Stimulated activated CD8-positive, alpha-beta memory T cell treated with anti-CD3 and anti-CD28 coated beads, Interleukin-7, amount 100 ng/mL, for 48 hours (primary cell): ENCODE measurements at places on chromosomes 1 and 21.

DNA sequence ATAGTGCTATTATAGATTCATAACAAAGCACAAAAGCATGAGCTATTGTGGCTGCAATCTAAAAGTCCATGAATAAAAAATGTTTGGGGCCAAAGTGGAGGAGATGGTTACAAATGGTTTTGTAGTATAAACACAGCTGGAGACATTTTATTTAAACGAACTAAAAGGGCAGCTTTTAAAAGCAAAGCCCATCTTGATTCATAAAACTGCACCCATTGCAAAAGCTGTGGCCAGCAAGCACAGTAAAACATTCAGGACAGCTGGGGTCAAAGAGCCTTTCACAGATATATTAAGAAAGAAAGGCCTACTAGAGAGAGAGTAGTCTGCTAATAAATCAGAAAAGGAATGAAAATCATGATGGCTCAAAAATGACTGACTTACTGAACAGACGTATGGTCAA is 520.8 kb downstream of the NUF2 start:
- DNase-seq, result no peak

GRCh38 chr1:172906778-172907592 is 143.8 kb downstream of the TNFSF18 start:
- no peak for DNase-seq

DNA sequence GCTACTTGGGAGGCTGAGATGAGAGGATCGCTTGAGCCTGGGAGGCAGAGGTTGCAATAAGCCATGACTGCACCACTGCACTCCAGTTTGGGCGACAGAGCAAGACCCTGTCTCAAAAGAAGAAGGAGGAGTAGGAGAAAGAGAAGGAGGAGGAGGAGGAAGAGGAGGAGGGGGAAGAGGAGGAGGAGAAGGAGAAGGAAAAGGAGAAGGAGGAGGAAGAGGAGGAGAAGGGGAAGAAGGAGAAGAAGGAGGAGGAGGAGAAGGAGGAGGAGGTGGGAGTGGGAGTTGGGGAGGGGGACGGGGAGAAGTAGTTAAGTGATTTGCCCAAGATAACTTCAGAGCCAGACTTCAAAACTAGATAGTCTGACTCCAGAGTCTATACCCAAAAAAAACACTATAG is 55.5 kb upstream of the FOXD3 start:
- no peak for DNase-seq

DNA sequence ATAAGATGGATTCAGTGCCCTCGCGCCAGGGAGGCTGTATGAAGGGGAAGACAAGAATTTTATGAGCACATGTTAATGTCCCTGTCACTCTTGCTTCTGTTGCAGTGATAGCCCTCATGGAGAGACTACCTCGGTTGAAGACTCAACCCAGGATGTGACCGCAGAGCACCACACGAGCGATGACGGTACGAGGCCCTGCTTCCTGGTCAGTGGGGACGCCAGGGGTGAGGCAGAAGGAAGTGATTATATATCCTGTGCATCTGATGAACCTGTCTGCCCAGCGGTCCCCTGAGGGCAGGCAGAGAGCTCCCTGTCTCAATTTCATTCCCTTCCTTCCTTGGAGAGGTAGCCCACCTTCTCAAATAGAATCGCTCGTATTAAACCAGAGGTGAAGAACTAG is 20.0 kb upstream of the IKBKE start:
- no peak for DNase-seq

GRCh38 chr1:54174106-54174505 is 21.3 kb upstream of the CDCP2 start:
- DNase-seq, result no peak

DNA sequence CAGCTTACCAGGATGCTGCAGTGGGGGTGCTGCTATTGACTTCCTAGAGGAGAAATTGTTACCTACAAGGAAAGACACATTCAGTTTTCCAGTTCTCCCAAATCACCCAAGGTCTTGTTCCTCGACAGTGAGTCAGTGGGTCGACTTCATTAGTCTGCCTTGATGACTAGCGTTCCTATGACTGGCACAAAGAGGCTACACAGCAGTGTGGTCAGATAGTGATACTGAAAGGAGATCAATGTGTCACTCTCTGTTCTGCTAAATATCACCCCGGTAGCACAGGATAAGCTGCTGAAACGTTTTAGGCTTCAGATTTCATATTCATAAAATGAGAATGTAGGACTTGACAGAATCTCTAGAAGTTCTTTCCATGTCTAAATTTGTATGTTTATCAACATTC is 357.4 kb downstream of the LMX1A start:
- no peak for DNase-seq

DNA sequence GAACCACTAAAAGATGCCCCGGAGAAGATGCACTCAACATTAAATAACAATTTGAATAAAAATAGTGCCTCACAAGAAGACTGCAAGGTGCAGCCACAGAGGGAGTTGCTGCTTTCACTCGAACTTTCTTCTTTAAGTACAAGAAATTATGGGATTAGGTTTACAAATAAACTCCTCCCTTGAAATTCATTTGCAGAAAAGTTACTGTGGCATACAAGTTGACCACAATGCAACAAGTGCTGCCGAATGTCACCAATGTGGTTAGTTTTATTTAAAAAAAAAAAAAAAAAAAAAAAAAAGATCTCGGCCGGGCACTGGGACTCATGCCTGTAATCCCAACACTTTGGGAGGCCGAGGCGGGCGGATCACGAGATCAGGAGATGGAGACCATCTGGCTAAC is 76.8 kb upstream of the RAB4A start:
- no peak for DNase-seq

DNA sequence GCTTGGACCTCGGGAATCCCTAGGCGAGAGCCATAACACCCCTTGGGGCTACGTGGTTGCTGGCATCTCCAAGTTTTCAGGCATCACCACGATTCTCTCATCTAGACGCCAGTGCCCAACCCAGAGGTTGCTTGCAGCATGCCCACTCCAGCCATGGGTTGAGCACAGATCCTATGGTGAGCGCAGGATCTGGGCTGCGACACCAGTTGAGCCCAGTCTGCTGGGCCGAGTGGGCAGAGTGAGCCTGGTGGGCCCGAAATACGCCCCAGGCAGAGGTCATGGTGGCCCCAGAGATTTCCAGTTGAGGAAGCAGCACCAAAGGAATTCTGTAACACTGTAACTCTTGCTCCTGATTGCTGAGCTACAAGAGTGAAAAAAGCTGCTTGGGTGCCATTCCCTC is 46.1 kb upstream of the GRIK1 start:
- DNase-seq, result no peak

- DNase-seq, result no peak
Measured at GRCh38 chr1:80048716-80049115, 1042.2 kb upstream of the ADGRL4 start.

DNA sequence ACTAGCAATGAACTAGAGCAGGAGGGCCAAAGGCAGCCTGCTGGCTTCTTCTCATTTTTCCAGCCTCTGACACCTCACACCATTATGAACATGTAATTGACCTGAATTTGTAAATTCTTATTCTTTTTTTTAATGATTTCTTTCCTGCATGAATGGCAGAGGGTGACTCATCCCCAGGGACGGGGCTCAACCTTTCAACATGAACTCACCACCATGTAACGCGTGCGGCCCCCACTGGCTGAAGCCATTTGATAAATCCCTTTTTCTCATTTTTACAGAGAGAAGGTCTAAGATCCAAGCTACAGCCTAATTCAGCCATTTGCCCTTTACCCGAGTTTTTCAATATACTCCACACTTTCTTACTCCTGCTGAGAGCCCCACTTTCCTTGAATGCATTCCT is 9.3 kb upstream of the ETS2 start:
- no peak for DNase-seq

DNA sequence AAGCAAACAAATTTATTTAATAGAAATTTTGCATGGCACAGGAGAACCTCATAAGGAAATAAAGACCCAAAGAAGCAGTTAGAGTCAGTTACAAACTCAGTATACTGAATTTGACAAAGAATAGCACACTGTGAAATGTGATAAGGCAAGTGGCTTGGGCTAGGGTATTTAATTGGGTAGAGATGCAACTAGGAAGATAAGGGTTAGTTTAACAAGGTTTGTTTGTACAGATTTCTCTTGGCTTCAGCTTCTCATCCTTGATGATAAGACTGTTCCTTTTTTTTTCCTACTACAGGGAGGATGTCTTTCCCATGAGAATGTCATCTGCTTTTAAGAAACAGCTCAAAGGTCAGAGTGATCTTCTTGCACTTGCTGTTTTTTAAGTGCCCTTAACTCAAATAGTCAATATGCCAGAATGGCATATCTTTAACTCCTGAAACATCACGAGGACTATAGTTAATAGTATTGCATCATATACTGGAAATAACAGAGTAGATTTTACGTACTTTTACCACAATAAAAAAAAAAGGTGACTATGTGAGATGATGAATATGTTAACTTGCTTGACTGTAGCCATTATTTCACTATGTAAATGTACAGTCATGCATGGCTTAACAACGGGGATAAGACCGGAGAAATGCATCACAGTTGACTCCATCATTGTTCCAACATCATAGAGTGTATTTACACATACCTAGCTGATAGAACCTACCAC is 9.2 kb upstream of the TRAF3IP3 start:
- no peak for DNase-seq

GRCh38 chr21:42340187-42341050 is 10.4 kb downstream of the TFF2 start:
- DNase-seq, result no peak

DNA sequence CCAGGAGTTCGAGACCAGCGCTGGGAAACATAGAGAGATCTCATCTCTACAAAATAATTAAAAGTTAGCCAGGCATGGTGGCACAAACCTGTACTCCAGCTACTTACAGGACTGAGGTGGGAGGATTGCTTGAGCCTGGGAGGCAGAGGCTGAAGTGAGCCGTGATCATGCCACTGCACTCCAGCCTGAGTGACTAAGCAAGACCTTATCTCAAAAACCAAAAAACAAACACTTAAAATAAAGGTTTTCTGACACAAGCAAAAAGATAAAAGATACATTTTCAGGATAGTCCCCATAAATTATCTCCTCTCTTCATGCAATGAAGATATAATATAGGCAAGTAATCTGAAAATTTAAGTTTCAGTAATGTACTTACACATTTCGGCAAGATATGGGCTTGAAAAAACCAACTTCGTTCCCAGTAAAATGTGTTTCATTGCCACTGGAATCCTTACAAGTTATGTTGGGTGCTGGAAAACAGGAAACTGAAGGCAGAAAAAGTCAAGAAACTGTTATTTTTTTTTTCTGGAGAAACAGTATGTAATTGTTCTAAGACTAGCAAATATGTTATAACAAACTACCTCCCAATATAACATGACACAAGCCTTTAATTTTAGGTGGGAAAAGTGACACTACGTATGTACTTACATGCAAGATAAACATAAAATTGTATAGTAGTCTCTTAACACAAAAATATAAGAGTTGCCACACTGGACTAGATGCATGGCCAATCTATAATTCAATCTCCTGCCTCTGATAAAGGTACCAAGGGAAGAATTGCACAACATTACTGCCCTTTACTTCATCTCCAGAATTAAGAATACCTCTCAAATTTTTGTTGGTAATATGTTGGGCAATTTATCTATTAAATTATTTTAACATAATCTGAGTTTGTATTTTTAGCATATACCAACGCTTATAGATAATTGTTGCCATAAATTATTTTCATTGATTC is 15.7 kb downstream of the TM2D1 start:
- DNase-seq, result no peak

GRCh38 chr1:39980555-39981313 is 25.8 kb downstream of the MFSD2A start:
- no peak for DNase-seq

DNA sequence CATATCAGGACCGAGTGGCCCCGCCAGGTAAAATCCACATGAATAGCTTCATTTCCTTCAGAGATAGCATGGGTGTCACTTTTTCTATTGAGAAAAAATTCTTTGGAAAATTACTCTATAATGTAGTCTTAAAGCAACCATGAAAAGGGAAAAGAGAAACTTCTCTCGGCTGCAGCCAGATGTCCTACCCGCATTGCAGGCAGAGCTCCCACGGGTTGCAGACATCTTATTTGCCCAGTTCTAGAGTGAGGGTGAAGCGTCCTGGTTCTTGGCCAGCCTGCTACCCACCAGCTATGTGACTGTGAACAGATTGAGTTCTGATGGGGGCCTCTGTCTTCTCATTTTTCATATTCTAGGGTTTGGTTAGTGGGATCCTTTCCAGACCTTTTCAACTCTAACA is 5.0 kb downstream of the ATP1B1 start:
- DNase-seq, result no peak

DNA sequence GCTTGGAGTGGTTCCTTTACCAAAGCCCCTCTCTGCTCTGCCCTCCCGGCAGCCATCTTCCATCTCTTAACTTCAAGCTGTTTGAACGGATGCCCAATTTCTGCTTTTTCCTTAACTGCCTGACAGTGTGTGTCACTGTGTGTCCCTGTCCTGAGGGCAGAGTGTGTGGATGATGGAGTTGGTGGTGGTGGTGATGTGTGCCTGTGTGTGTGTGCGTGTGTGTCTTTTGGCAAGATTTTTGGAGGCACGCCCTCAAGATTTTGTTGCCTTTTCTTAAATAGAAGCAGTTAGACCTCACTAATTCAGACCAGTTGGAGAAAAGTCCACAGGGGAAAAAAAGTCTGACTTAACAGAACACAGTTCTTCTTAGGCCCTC is 30.3 kb downstream of the SERTAD4 start:
- DNase-seq, result no peak

- DNase-seq, result no peak
Measured at GRCh38 chr1:156801409-156802121, 15.1 kb downstream of the SH2D2A start.

GRCh38 chr1:27959792-27960603 is at the start of gene XKR8:
Gene XKR8 (plus strand): TSS chr1:27959973. CDS start chr1:27960070, 97 bp downstream.
- DNase-seq, result peak; percentile 66

DNA sequence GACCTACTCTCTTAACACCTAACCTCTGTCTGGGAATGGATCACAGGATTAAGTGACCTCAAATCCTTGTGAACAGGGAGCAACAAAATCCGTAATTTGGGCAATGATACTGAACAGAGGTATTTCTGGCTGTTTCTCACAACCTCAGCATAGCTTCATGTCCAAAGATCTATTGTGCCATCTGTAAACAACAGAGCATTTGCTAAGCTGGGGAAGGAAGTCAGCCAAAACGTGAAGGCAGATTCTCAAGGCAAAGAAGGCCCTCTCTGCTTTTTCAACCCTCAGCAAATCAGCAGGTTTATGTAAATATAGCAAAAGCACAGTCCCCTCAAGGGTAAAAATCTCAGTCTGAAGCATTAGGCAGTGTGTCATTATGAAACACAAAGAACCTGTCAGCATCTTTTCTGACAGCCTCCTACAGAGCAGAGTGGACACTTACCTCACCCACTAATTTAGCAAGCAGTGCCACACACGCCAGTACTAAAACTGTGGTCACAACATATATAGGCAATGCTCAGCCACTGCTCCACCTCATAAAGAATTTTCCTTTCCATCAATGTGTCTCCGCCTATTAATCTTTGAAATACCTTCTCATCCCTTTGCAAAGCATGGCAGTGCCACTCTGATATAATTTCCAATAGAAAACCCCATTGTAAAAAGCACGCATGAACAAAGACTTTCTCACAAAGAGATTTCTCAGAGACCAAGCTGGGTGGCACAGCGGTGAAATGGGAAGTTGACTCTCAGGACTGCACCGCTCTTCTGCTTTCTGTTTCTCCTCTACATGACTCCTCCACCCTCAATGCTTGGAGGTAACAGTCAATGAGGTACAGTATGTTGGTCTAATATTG is 188.0 kb downstream of the RERE start:
- DNase-seq, result no peak
